Left ventricle myocardium inferior (tissue), 1 donor: ENCODE measurements at places on chromosomes 4 and X.

- peak overlapping the region; percentile 70 for H3K4me3 ChIP-seq
- DNase-seq = no peak
- H3K27ac ChIP-seq = peak overlapping the region; percentile 73
- H3K36me3 ChIP-seq = no peaks in the 10 kb centered on the region
- H3K4me1 ChIP-seq = peaks cover 19% of the 10 kb centered on the region
Measured at GRCh38 chr4:113979905-113980615, 613 bp upstream of the ARSJ start.

- DNase-seq = no peak
- H3K36me3 ChIP-seq = no peaks in the 10 kb centered on the region
- H3K27me3 ChIP-seq = no peaks in the 10 kb centered on the region
- no peaks in the 10 kb centered on the region for H3K4me1 ChIP-seq
Measured at GRCh38 chrX:32408389-32408788, 803.0 kb downstream of the DMD start.

DNA sequence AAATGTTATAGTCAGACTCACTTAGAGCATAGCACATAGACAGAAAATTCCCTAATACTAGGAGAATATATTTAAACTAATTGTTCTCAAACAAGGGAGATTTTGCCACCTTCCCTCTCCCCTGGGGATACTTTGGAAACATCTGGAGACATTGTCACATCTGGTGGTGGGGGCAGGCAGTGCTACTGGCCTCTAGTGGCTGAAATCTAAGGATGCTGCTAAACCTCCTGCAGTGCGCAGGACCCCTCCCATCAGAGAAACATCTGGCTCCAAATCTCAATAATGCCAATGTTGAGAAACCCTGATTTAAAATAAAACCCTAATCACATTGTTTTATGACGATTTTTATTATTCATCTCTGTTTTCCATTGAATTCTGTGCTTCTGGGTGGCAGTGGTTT, 244.9 kb downstream of the FRMPD4 start:
- no peak for DNase-seq
- peaks cover 6% of the 10 kb centered on the region for H3K27me3 ChIP-seq
- H3K36me3 ChIP-seq = no peaks in the 10 kb centered on the region
- no peak overlapping the region for H3K4me3 ChIP-seq
- no peaks in the 10 kb centered on the region for H3K4me1 ChIP-seq

GRCh38 chr4:109022961-109023360, 260.1 kb upstream of the ETNPPL start:
- no peak overlapping the region for H3K27ac ChIP-seq
- H3K4me3 ChIP-seq = no peak overlapping the region
- no peaks in the 10 kb centered on the region for H3K27me3 ChIP-seq
- H3K36me3 ChIP-seq = no peaks in the 10 kb centered on the region

- peaks cover 5% of the 10 kb centered on the region for H3K4me1 ChIP-seq
- H3K27ac ChIP-seq = peak overlapping the region; percentile 56
- no peaks in the 10 kb centered on the region for H3K36me3 ChIP-seq
- no peaks in the 10 kb centered on the region for H3K27me3 ChIP-seq
Measured at GRCh38 chr4:165838575-165838974, 34.5 kb upstream of the TLL1 start.

GRCh38 chrX:134793978-134794377, 135.7 kb upstream of the PLAC1 start:
- no peaks in the 10 kb centered on the region for H3K27me3 ChIP-seq
- no peak overlapping the region for H3K27ac ChIP-seq
- no peak for DNase-seq
- H3K36me3 ChIP-seq = peaks cover 8% of the 10 kb centered on the region
- no peak overlapping the region for H3K4me3 ChIP-seq
- H3K4me1 ChIP-seq = peaks cover 15% of the 10 kb centered on the region

DNA sequence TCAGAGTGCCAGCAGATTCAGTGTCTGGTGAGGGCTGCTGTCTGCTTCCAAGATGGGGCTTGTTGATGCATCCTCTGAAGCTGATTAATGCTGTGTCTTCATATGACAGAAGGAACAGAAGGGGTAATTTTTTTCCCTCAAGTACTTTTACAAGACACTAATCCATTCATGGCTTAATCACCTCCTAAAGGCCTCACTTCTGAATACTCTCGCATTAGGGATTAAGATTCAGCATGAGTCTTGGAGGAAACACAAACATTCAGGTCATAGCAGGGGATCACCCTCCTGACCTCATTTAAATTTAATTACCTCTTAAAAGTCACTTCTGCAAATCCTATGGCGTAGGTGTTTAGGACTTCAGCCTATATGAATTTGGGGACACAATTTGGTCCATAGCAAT, 1145.5 kb upstream of the PCDH10 start:
- no peak overlapping the region for H3K4me3 ChIP-seq
- no peaks in the 10 kb centered on the region for H3K27me3 ChIP-seq
- no peaks in the 10 kb centered on the region for H3K4me1 ChIP-seq
- no peaks in the 10 kb centered on the region for H3K36me3 ChIP-seq

- no peak overlapping the region for H3K27ac ChIP-seq
- no peaks in the 10 kb centered on the region for H3K4me1 ChIP-seq
- no peaks in the 10 kb centered on the region for H3K27me3 ChIP-seq
- no peak overlapping the region for H3K4me3 ChIP-seq
Measured at GRCh38 chrX:16205840-16206239, 38.6 kb downstream of the MAGEB17 start.

DNA sequence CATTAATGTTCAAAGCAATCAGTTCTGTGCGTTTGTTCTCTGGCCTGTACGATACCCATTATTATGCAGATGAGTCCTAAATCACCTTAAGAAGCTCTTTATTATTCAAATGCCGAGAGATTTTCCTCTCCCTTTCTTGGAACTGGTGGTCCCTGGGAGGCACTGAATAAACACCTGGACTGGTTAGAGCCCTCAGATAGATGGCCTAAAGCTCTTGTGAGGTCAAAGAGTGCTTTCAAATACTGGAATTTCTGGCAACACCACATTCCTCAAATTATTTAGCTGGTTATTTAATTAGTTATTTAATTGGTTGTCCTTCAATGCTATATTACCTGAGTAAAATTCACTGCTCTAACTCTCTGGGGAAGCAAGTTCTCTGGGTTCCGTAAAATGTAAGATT, 3.0 kb downstream of the ARHGEF38 start:
- no peaks in the 10 kb centered on the region for H3K36me3 ChIP-seq
- H3K4me3 ChIP-seq = no peak overlapping the region
- H3K27me3 ChIP-seq = no peaks in the 10 kb centered on the region
- H3K4me1 ChIP-seq = peaks cover 2% of the 10 kb centered on the region
- no peak for DNase-seq

DNA sequence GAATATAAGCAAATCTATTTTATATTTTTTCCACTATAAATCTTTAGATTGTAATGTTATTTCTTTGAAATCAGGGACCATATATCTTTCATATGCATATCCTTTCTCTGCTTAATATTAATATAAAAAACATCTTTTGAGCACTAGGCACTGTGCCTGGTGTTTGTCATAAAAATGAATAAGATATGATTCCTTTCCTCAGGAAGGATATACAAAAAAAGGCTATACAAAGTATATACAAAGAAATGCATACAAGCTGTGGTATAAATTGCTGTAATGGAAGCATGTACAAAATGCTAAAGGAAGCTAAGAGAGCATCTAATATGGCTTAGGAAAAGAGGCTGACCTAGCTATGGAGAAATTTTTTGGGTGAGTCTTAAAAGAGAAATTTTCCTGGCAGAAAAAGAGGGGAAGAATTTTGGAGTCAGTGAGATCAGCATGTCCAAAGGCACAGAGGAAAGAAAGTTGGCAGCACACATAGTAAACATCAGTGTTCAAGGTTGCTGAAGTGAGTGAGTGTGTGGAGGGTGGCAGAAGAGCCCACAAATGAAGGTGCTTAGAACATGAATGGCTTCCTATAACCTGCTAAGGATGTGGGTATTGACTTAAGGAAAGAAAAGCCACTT, 500.0 kb downstream of the SPRY1 start:
- no peak overlapping the region for H3K4me3 ChIP-seq
- no peak for DNase-seq
- H3K4me1 ChIP-seq = peaks cover 46% of the 10 kb centered on the region
- H3K27ac ChIP-seq = peak overlapping the region; percentile 49
- H3K27me3 ChIP-seq = no peaks in the 10 kb centered on the region

- DNase-seq = no peak
- H3K27ac ChIP-seq = no peak overlapping the region
Measured at GRCh38 chr4:2103843-2104547, 44.9 kb downstream of the NAT8L start.

DNA sequence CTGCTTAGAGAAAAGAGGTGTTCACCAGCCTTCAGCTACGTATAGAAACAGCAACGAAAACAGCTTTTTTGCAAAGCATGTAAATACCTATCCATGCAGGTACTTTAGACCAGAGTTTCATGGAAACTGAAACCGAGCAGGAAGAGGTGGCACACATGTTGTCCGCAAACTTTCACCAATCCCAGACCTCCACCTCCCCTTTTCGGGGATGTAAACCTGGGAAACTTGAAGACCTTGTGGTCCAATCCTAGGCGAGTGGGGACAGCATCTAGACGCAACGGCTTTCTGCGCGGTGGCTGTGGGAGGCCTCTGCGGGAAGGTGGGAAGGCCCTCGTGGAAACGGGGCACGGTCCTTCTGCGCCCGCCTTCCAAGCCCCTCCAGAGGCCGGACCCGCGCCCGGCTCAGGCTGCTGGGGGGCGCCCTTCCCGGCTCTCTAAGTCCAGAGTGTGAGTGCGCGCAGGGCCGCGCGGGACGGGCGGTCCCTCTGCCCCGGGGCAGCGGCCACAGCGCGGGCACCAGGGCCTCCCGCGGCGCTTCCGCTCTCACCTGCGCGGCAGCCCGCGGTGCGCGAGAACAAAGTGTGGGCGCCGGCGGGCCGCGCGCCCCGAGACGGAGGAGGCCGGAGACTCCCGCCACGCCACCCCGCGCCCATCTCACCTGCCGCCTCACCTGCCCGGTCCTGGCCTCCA, 830 bp upstream of the SHROOM2 start:
- H3K27me3 ChIP-seq = peaks cover 4% of the 10 kb centered on the region
- peak overlapping the region; percentile 67 for H3K4me3 ChIP-seq
- no peak overlapping the region for H3K27ac ChIP-seq
- H3K4me1 ChIP-seq = peaks cover 7% of the 10 kb centered on the region

DNA sequence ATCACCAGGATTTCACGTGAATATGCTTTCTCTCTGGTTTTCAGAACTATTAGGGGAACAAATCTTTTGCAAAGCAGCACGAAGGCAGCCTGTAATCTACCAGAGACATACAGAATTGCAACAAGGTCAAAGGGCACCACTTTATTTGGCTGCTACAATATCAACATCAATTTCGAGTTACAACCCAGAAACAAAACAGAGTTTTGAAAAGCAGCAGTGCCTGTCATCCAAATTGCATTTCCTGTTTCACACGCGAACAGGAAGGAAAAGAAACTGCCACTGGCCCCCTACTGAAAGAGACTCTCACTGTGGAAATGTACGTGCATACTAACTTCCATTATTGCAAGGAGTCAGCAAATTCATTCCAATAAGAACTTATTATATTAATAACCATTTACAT, 17.1 kb upstream of the C1QTNF7 start:
- H3K4me3 ChIP-seq = no peak overlapping the region
- H3K36me3 ChIP-seq = no peaks in the 10 kb centered on the region
- H3K4me1 ChIP-seq = peaks cover 27% of the 10 kb centered on the region
- H3K27ac ChIP-seq = peak overlapping the region; percentile 20
- no peak for DNase-seq
- H3K27me3 ChIP-seq = no peaks in the 10 kb centered on the region

DNA sequence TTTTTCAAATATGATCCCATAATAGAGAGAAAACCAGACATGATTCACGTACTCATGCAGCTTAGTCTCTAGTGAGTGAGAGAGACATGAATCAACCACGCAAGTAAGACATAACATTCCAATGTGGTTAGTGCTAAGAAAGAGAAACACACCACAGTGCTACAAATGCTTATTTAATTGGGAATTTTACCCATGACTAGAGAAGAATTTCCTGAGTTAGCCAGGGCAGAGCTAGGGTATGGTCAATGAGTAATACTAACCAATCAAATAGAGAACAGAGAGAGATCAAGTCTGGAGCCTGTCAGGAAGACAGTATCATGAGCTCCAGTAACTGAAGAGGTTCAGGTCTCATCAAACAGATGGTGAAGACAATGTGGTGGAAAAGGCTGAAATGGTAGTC, 495.2 kb downstream of the PDGFC start:
- no peaks in the 10 kb centered on the region for H3K36me3 ChIP-seq
- no peak overlapping the region for H3K27ac ChIP-seq
- no peaks in the 10 kb centered on the region for H3K27me3 ChIP-seq
- no peak overlapping the region for H3K4me3 ChIP-seq
- no peak for DNase-seq
- H3K4me1 ChIP-seq = no peaks in the 10 kb centered on the region

DNA sequence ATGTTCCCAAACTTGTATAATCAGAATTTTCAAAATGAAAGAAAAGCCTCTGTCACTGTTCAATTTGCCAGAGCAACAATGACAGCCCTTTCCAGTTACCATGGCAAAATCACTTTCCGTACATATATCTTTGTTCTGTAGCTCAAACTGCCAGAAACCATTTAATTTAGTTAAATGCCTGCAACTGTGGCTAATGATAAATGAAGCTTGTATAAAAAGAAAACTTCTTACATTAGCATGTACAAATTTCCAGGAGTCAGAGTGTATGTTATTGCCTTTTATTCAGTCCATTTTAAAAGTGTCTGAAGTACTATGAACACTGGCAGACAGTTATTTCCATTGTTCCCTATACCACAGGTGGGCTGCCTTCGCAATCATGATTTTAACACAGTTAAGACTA, 30.3 kb downstream of the ARAP2 start:
- no peaks in the 10 kb centered on the region for H3K36me3 ChIP-seq
- H3K4me1 ChIP-seq = no peaks in the 10 kb centered on the region
- H3K27me3 ChIP-seq = no peaks in the 10 kb centered on the region
- no peak for DNase-seq
- H3K4me3 ChIP-seq = no peak overlapping the region

- H3K36me3 ChIP-seq = no peaks in the 10 kb centered on the region
- no peak for DNase-seq
- peaks cover 58% of the 10 kb centered on the region for H3K27me3 ChIP-seq
- peaks cover 53% of the 10 kb centered on the region for H3K4me1 ChIP-seq
Measured at GRCh38 chr4:54234497-54235205, 5.6 kb downstream of the PDGFRA start.

GRCh38 chr4:95545546-95545945, 3.2 kb downstream of the UNC5C start:
- no peaks in the 10 kb centered on the region for H3K36me3 ChIP-seq
- H3K27me3 ChIP-seq = peaks cover 69% of the 10 kb centered on the region
- peak overlapping the region; percentile 74 for H3K4me3 ChIP-seq
- DNase-seq = no peak
- peak overlapping the region; percentile 92 for H3K27ac ChIP-seq

DNA sequence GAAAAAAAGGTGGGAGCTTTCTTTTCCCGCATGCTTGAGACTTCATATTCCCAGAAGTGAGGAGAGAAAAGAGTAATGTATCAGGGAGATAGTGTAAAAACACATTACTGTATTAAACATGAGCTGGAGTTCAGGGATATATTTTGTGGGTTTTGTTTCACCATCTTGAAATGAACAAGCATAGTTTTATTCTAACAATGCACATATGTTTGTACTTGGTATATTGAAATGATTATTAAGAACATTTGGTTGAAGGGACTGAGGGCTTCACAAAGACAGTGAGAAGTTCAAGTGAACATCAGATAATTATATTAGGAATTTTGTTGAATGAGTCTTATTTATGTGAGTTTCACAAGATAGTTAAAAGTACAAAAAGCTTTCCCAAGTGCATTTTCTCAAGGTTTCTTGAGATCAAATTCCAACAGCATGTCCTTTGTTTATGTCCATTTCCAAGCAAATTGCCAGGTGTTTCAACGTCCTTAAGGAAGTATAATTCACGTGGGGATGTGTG, 368.8 kb downstream of the ANKRD50 start:
- H3K4me1 ChIP-seq = no peaks in the 10 kb centered on the region
- H3K27me3 ChIP-seq = no peaks in the 10 kb centered on the region
- no peak for DNase-seq
- H3K27ac ChIP-seq = no peak overlapping the region
- no peak overlapping the region for H3K4me3 ChIP-seq

- no peaks in the 10 kb centered on the region for H3K4me1 ChIP-seq
- no peak overlapping the region for H3K4me3 ChIP-seq
- H3K27me3 ChIP-seq = peaks cover 10% of the 10 kb centered on the region
Measured at GRCh38 chr4:77581724-77582123, 23.9 kb upstream of the CXCL13 start.
